Uterus (tissue), 4 donors: ENCODE measurements at places on chromosomes 3 and 15. TPM values are rescaled to one million over a fixed set of nuclear protein-coding genes. Genes with fewer than 3 reads are reported as not detected.

- H3K4me1 ChIP-seq, result no peaks in the 10 kb centered on the region
- H3K27ac ChIP-seq, result no peak overlapping the region
- no peaks in the 10 kb centered on the region for H3K36me3 ChIP-seq
- DNase-seq, result no peak
Observed at GRCh38 chr3:79844176-79844575, 76.4 kb upstream of the ROBO1 start.

- H3K4me1 ChIP-seq, result no peaks in the 10 kb centered on the region
- no peak for DNase-seq
- no peak overlapping the region for H3K27ac ChIP-seq
- no peaks in the 10 kb centered on the region for H3K27me3 ChIP-seq
- no peaks in the 10 kb centered on the region for H3K36me3 ChIP-seq
Observed at GRCh38 chr3:139746481-139746880, 68.7 kb upstream of the NMNAT3 start.

GOLGA8T gene
- total RNA-seq, result not detected

GRCh38 chr3:63967675-63968611 is 55.4 kb downstream of the PSMD6 start:
- DNase-seq, result peak; percentile 36
- H3K4me1 ChIP-seq, result peaks cover 15% of the 10 kb centered on the region
- H3K4me3 ChIP-seq, result peak overlapping the region; percentile 15

PIERCE2 gene
- total RNA-seq, result not detected

DNA sequence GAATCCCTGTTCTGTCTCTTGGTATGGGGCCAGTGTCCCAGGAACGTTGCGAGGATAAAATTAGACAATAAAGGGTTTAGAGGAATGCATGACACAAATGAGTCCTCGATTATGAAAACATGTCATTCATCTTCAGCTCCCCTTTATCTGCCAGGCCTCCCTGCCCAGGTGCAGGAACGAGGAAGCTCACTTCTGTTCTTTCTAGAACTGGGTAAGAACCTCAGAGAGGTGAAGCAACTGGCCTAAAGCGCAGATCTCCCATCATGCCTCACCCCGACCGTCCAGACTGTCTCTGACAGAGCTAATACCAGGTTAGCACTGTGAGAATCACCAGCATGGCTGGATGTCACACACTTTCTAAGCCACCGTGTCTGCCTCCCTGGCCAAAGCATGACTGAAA is 1.5 kb upstream of the ITIH1 start:
- H3K4me1 ChIP-seq, result no peaks in the 10 kb centered on the region
- H3K27me3 ChIP-seq, result no peaks in the 10 kb centered on the region
- H3K4me3 ChIP-seq, result no peak overlapping the region
- DNase-seq, result no peak
- H3K27ac ChIP-seq, result no peak overlapping the region

DNA sequence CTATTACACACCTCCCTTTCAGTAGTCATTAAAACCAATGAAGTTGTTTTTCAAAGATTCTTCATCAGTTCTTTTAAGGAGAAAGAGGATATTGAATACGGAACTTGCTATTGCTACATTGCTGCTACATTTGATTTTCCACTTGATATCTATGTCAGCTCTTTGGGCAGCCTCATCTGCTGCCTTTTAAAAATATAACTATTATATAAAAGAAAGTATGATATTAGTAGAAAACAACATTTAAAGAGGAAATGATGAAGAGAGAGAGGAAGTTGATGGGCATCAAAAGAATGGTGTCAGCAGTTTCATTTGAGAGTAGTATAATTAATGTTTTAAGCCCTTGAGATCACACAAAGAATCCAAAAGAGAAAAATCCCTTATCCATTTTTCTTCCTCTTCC is 171.4 kb downstream of the NFKBIZ start:
- no peaks in the 10 kb centered on the region for H3K27me3 ChIP-seq
- no peaks in the 10 kb centered on the region for H3K4me1 ChIP-seq
- no peaks in the 10 kb centered on the region for H3K36me3 ChIP-seq
- no peak overlapping the region for H3K4me3 ChIP-seq
- no peak for DNase-seq

IGSF11 gene
- total RNA-seq, result 4.4 TPM

DNA sequence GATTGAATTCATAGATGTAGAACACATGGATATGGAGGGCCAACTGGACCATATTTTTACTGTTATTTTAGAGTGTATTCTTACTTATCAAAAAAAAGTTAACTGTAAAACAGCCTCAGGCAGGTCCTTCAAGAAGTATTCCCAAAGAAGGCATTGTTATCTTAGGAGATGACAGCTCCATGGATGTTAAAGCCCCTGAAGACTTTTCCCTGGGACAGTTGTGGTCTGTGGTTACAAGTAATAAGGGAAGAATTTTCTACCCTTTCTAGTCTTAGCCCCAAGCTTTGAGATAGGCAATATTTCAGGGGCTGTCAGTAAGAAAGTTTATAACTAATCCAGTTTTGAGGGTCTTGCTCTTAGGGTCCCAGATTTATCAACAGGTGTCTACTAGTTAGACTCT is 62.5 kb downstream of the LRRC49 start:
- no peaks in the 10 kb centered on the region for H3K4me1 ChIP-seq
- DNase-seq, result no peak
- no peaks in the 10 kb centered on the region for H3K36me3 ChIP-seq
- H3K27me3 ChIP-seq, result no peaks in the 10 kb centered on the region

DNA sequence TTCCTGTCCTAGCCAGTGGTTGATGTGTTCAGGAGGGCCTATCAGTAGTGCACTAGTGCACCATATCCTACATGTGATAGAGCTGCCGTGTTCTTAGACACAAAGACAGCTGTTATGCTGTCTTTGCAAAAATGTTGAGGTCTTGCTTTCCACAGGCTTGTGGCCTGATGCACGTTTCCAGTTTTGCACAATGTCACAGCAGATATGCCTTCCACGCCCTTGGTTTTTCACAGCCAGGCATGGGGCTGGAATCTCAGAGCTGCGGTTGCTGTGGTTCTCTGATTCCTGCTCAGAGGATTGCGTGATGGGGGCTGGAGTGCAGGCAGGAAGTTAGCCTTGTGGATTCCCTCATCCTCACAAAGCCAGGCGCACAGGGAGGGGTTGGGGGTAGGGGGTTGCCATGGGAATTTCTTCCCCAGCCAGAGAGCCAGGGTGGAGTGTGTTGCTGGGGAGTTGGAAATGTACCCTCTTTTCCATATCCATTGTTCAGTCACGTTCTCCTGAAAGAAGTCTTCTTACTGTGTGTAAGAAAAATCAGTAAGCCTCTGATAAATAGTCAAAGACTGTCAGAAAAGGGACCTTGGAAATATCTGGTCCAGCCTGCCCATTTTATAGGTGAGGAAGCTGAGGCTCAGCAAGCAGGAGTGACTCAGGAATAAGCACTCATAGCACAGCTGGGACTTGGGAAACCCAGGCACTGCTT is 79.4 kb downstream of the SMAD3 start:
- H3K27ac ChIP-seq, result peak overlapping the region; percentile 91
- H3K4me1 ChIP-seq, result peaks cover 45% of the 10 kb centered on the region
- H3K4me3 ChIP-seq, result no peak overlapping the region
- H3K36me3 ChIP-seq, result no peaks in the 10 kb centered on the region
- DNase-seq, result peak; percentile 16
